Right forelimb (tissue), 1 donor: ENCODE measurements at places on chromosomes 2 and 18.

DNA sequence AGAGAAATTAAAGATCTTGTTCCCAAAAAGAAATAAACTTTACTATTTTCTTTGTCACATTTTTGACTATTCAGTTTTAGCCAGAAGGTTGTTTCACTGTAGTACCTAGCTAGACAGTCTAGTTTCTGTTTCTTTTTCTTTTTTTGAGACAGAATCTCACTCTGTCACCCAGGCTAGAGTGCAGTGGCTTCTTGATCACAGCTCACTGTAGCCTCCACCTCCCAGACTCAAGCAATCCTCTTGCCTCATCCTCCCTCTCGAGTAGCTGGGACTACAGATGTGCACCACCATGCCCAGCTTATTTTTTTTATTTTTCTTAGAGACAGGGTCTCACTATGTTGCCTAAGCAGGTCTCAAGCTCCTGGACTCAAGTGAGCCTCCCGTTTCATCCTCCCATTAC lies 2.2 kb downstream of the RBM45 start:
- DNase-seq: no peak

DNA sequence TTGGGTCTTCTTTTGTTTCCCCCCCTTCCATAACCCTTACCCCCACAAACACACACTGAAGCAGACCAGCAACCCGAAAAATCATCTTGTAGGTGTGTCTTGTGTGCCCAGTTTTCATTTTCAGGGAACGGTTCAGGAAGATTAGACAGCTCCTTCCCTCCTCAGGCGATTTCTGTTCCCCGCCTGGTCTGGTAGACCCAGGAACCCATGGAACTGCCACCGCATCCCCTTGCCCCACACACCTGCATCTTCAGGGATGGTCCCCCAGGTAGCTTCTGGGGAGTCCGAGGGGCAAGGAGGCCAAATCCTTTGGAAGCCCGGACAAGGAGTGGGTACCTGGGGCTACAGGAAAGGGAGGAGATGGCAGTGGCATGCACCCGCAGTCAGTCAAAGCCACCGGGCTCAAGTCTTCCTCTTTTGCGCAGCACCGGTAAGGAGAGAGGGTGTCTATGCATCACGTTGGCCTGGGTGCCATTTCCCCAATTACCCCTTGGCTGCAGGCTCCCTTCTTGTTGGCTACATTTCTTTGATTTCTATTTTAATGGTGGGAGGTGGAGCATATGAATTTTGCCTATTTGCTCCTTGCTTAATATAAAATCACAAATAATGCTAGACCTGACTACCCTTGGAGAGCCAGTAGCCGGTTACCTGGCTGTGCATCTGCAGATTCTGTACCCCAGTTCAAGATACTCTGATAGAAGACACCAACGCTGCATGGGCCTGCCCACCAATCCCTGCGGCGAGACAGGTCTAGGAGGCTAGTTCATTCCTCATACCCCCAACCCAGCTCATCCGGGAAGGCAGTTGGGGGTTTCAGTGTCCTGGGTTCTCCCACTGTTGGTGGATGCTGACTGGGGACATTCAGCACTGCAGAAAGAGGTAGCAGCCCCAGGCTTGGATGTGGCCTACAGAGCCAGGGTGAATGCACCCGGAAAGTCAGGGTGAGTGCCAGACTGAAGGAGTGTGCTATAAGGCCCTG lies 30.0 kb upstream of the ATP6V1B1 start:
- peak; percentile 21 for DNase-seq

DNA sequence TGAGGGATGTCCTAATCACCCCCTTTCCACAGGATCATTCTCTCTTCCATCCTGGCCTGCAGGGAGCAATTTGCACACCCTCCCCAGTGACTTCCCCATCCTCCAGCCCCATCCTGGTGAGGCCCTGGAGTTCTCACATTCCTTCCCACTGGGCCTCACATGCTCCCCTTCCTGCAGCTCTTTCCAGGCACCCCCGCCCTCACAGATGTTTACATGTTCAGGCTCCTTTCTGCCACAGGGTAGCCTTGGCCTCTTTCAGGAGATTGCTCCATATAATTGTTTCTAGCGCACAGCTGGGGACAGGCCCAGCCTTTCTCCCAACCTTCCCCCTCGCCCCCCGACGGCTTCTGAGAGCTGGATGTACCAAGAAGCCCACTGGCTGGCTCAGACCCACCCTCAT lies 288.4 kb upstream of the TRIB2 start:
- no peak for DNase-seq

- no peak for DNase-seq
Observed at GRCh38 chr2:76314271-76315020, 603.7 kb upstream of the GCFC2 start.

- no peak for DNase-seq
Observed at GRCh38 chr18:63207143-63207790, 112.3 kb downstream of the BCL2 start.
